Hematopoietic multipotent progenitor cell (in vitro differentiated cells): ENCODE measurements at places on chromosomes 3 and 15.

DNA sequence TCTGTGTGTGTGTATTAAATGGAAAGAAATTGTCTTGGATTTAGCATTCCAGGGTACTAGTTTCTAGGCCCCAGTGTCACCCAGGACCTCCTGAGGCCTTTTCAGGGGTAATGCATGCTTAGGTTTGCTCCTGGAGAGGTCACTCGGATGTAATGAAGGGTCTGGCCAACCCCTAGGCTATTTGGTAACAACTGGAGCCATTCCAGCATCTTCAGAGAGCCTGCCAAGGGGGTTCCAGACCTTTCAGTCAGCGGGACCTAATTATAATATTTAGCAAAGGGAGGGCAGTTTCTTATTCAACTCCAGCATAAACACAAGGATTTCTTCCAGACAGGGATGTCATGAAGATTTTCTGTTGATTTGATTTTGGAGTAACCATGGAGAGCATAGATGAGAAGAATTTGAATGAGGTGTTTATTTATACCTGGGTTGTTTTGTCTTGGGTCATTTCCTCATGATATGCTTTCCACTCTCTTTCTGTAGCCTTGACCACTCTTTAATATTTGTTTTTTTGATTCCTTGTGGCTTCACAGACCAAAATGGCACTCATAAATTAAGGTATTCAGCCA, 17.4 kb downstream of the KAT2B start:
- no peak for DNase-seq

- DNase-seq: no peak
Measured at GRCh38 chr15:67820992-67821783, 4.1 kb upstream of the SKOR1 start.

GRCh38 chr3:115804200-115804599, 180.9 kb downstream of the GAP43 start:
- DNase-seq: no peak

DNA sequence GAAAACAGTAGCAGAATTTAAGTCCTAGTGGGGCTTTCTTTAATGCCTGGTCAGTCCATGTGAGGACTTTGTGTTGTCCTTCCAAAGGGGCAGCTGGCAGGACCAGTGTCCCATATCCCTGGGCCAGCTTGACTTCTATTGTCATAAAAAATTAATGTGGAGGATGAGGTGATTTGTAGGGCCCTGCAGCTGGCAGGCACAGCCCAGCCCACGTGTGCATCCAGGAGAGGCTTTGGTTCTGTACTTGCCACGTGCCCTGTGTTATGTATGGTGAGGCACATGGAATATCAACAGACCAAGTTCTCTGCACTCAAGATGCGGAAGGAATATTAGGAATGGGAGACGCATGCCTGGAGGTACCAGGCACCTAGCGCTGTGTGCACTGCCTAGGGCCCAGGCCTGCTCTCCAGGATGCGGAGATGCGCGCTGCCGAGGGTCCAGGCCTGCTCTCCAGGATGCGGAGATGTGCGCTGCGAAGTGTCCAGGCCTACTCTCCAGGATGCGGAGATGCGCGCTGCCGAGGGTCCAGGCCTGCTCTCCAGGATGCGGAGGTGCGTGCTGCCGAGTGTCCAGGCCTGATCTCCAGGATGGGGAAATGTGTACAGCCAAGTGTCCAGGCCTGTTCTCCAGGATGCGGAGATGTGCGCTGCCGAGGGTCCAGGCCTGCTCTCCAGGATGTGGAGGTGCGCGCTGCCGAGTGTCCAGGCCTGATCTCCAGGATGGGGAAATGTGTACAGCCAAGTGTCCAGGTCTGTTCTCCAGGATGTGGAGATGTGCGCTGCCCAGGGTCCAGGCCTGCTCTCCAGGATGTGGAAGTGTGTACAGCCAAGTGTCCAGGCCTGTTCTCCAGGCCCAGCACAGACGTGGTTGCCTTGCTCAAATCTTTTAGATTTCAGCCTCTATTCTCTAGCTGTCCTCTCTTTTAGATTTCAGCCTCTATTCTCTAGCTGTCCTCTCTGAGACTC, 183.3 kb upstream of the ROPN1 start:
- no peak for DNase-seq

GRCh38 chr15:60062826-60063225, 58.7 kb downstream of the FOXB1 start:
- no peak for DNase-seq

GRCh38 chr3:20245781-20246180, 59.8 kb upstream of the SGO1 start:
- no peak for DNase-seq

DNA sequence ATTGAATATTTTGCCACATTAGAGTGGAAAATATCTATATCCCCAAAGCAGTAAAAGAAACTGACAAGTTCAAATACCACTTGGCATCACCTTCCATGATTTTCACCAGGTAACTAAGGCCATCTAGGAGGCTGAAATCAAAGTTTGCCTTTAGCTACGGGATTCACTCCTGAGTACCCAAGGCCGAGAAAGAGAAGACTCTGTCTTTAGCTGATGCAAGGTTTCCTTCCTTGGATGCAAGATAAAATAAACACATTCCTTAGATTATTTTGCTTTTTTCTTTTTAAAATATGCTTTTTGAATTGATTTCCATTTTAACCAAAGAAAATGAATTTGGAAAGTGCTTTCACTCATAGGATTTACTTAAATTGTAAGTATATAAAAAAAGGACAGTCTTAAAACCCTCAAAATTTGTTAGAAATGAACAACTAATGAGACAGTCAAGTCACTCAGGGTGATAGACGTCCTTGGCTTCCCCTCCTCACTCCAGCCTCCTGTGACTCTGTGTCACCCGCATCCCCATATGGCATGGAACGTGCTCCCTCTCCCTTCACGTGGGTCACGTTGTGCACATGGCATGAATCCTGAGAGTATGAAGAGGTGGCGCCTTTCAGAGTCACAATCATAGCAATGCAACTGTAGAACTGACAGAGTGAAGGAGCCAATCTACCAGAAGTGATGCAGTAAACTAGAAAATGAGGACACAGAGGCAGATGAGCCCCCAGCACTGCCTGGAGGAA, 148.4 kb downstream of the RTP4 start:
- no peak for DNase-seq

DNA sequence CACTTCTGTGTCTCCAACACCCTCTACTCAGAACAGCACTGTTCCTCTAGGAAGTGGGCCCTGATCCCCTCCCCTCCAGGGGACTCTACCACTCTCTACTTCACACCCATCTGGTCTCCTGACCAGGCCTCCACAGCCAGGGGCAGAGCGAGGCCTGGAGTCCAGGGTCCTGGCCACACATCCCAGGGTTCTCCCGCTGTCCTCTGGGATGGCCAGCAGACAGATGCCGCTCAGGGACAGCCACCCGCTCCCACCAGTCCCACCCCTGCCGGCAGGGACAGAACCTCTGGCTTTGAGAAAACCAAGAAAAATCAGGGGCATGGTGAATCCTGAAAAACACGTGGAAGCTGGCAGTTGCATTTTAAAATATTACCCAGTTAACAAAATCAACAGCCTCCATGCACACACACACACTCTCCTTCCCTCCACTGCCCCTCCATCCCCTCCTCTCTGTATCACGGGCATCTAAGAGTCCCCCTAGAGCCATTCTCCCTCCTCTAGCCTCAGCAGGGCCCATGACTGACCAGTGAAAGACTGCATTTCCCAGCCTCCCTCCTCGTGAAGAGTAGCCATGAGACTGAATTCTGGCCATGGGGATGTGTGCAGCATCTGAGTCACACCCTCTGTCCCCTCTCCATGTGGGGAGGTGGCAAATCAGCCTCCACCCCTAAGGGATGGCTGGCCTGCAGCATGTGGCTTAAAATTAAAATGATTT, 32.1 kb upstream of the IQSEC1 start:
- no peak for DNase-seq

DNA sequence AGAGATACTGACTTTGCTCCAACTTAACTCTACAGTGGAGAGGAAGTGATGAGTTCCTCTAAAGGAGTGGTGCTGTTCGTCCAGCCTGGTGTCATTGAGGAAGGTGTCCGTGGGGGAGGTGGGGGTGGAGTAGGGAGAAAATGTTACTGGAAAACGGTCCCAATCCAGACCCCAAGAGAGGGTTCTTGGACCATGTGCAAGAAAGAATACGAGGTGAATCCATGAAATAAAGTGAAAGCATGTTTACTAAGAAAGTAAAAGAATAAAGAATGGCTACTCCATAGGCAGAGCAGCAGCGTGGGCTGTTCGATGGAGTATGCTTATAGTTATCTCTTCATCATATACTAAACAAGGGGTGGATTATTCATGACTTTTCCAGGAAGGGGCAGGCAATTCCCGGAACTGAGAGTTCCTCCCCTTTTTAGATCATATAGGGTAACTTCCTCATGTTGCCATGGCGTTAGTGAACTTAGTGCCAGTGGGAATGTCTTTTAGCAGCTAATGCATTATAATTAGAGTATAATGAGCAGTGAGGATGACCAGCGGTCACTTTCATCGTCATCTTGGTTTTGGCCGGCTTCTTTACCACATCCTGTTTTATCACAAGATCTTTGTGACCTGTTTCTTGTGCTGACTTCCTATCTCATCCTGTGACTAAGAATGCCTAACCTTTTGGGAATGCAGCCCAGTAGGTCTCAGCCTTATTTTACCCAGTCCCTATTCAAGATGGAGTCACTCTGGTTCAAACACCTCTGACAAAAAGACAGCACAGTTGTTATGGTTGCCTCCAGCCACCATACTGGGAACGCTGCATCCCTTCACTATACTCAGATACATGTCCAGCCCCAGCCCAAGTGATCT, 38.6 kb downstream of the CLEC3B start:
- no peak for DNase-seq

DNA sequence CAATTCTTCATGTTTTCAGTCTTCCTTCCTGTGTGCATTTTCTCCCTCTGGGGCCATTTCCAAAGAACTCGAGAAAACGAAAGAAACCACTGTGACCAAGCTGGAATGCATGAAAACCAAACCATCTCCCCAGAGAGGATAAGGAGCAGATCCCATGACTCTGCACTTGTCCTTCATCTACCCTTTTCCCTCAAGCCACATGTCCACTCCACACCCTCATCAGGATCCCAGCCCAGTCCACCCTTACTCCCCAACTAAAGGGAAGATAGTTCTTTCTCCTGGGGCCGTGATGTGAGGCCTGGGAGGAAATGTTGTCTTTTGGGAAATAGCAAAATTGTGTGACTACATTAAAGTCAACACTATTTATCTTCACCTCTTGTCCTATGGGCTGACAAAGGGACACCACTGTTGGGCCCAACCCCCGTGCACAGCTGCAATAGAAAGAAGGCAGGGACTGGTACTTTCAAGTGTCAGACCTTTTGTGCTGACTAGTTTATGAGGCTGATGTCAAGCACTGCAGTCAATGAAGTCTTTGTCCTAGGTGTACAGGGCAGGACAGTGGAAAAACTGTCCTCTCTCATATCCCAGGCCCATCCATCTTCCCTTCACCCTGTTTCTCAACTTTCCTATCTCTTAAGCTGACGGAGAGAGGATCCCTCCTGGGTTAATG, 487.1 kb upstream of the NR2F2 start:
- DNase-seq: no peak

GRCh38 chr3:32470362-32470761, 32.3 kb downstream of the CMTM6 start:
- DNase-seq: no peak

GRCh38 chr15:69143756-69144436, 16.5 kb upstream of the GLCE start:
- DNase-seq: no peak

DNA sequence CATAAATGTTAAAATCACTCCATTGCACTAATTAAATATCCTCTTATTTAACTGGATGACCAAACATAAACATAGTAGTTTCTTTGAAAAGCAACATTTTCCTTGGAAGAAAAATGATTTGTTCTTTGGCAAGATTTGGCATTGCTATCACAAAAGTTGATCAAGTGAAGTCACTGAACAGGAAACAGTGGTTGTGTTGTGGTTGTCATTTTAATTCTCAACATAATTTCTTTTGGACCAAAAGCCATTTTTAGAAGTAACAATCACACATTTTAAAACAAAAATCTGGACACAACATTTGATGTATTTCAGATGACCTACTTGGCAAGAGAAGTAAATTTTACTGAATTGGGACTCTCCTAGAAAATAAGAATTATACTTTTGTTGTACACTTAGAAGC, 872.3 kb downstream of the ROBO1 start:
- DNase-seq: no peak

GRCh38 chr3:127767126-127767525, 55.2 kb downstream of the MGLL start:
- no peak for DNase-seq

GRCh38 chr3:186254676-186255650, 107.1 kb downstream of the DGKG start:
- peak; percentile 79 for DNase-seq

DNA sequence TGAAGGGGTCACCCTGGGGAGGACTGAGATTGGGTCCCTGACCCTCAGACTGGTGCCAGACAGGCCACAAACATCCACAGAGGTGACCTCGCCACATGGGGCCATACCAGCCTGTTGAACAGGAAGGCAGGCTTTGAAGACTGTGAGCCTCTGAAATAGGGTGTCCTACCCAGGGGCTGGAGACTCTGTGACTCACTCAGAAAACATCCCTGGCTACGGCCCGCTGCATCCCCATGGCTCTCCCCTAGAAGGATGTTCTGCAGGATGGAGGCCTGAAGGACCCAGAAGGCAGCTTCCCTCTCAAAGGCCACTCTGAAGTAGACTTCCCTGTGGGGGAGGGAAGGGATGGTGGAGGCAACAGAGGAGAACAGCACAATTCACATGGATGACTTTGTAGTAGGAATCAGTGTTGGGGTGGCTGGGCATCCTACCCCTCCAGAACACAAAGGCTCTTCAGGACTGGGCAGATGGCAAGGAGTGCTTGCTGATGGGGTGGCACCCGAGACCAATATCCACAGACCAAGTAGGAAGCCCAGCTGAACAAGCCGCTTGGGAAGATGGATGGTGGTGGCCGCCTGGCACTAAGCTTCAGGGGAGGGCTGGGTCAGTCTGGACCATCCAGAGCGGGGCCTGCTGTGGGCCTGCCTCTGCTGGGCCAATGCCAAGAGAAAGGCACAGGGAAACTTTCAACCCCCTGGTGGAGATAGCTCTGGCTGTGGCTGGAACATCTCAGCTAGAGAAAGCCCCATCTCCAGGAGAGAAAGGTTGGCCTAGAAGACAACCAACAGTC, 37.6 kb upstream of the DUSP7 start:
- no peak for DNase-seq

GRCh38 chr15:66773129-66773873, 71.3 kb downstream of the SMAD6 start:
- DNase-seq: no peak

GRCh38 chr15:61034678-61035291, 194.3 kb downstream of the RORA start:
- no peak for DNase-seq

GRCh38 chr15:93312891-93313486, 224.0 kb upstream of the RGMA start:
- DNase-seq: no peak

DNA sequence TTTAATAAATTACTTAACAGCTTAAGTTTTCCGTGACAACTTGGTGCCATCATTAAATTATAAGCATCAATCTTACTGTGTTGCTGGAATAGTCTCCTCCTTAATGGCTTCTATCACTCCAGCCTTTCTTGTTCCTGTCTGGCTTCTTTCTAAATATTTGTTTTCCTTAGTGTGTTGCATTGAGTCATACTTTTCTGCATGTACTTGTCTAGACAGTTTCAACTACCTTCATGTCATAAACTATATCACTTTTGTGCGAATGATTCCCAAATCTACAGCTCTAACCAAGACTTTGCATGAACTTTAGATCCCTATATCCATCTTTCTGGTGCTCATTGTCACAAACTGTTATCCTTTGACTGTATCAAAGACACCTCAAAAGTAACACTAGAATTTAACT, 78.4 kb downstream of the AKAP13 start:
- no peak for DNase-seq
